ENCODE measurements at places on chromosomes 4 and X. TPM values are rescaled to one million over a fixed set of nuclear protein-coding genes. Genes with fewer than 3 reads are reported as not detected.

Gene PLP2
- 118 TPM for polyA plus RNA-seq

Gene HERC3
- polyA plus RNA-seq: 8.6 TPM

Gene SMIM31
- 0.51 TPM for polyA plus RNA-seq

Gene SFRP2
- 50.0 TPM for polyA plus RNA-seq

Gene TAPT1
- 12.9 TPM for polyA plus RNA-seq

Measured in hepatocyte (in vitro differentiated cells).